ENCODE measurements at places on chromosomes 11 and 22. TPM values are rescaled to one million over a fixed set of nuclear protein-coding genes. Genes with fewer than 3 reads are reported as not detected.

Gene RFPL3
- polyA plus RNA-seq, result not detected

DNA sequence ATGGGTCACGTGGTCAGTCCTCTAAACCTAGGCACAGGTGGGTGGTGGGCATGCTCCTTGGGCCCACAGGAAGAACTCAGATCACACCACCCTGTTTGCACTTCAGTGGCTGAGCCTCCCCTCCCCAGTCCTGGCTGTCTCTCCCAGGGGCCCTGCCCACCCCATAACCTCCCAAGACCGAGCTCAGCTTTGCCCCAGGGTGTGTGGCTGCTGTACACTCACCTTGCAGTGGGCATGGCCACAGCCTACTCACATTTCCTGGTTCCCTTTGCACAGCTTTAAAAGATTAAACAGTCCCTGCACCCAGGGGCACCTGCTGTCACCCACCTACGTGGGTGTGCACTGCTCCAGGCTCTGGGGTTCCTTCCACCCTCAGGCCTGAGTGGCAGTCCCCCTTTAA lies 13.8 kb downstream of the TRIOBP start:
- no peak for DNase-seq

GRCh38 chr11:75478783-75479596 lies 46.0 kb upstream of the KLHL35 start:
- no peak for DNase-seq

- DNase-seq, result no peak
Measured at GRCh38 chr11:125402435-125402834, 93.6 kb downstream of the FEZ1 start.

Gene OR2AT4
- polyA plus RNA-seq, result not detected

DNA sequence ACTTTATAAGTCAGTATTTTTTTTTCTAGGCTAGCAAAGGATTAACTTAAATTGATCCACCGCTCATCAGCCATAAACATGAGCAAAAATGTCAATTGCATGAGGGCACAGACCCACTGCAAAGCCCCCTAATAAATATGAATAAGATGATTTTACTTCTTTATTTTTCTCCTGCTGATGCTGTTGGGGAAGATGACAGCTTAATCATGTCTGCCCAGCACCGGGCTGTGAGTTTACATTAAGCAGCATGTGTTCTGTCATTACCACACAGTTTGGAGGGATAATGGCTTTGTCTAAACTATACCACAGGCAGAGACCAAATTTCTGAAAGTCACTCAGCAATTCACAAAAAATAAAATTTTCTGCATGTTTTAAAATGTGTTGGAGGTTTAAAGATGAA lies 346.3 kb downstream of the LRRC4C start:
- DNase-seq, result no peak

DNA sequence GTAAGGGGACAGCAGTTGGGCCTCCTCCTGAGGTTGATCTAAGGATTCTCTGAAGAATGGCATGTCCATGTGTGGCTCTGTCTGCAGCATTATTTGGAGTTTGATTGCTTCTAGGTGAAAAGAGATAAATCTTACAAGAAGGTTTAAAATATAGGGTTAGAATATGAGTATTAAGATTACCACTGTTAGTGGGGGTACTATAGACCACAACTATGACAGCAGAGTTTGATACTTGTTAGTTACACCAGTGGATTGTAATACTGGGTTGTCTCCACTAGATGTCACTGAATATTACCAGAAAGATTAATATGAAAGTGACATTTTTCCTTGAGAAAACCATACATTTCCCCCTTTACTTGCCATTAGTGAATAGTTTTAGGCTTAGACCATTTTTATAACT lies 47.9 kb downstream of the ZNF280B start:
- no peak for DNase-seq

- no peak for DNase-seq
Measured at GRCh38 chr11:113332023-113332422, 17.6 kb downstream of the TTC12 start.

GRCh38 chr11:47000033-47000432 lies 63.5 kb downstream of the CSTPP1 start:
- DNase-seq, result no peak

GRCh38 chr11:105696000-105696399 lies 86.1 kb downstream of the GRIA4 start:
- DNase-seq, result no peak

Gene GAB4
- polyA plus RNA-seq, result not detected

DNA sequence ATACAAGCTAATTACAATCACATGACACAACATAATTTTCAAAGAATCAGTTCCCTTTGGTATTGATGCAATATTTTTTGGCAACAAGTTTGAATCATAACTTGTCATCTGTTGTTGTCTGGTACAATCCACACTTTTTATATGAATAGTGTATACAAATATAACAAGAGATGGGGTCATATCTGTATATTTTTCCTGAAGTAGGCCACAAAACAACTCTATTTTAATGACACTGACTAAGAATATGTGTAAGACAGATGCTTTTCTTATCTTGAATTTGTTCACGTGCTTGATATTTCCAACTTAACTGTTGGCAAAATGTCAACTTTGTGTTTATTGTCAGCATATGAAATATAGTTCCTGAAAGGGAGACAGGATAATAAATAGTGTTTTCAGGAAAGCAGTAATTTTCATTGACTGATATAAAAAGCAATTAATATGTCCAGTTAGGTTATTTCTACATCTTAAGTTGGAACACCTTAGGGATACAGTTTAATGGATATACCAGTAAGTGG lies 27.9 kb downstream of the NOX4 start:
- DNase-seq, result no peak

Gene MN1
- polyA plus RNA-seq, result 3.8 TPM

Gene SCGB1D2
- 1.2 TPM for polyA plus RNA-seq

- DNase-seq, result peak; percentile 77
Measured at GRCh38 chr22:31753005-31753633, 700 bp upstream of the DEPDC5 start.

DNA sequence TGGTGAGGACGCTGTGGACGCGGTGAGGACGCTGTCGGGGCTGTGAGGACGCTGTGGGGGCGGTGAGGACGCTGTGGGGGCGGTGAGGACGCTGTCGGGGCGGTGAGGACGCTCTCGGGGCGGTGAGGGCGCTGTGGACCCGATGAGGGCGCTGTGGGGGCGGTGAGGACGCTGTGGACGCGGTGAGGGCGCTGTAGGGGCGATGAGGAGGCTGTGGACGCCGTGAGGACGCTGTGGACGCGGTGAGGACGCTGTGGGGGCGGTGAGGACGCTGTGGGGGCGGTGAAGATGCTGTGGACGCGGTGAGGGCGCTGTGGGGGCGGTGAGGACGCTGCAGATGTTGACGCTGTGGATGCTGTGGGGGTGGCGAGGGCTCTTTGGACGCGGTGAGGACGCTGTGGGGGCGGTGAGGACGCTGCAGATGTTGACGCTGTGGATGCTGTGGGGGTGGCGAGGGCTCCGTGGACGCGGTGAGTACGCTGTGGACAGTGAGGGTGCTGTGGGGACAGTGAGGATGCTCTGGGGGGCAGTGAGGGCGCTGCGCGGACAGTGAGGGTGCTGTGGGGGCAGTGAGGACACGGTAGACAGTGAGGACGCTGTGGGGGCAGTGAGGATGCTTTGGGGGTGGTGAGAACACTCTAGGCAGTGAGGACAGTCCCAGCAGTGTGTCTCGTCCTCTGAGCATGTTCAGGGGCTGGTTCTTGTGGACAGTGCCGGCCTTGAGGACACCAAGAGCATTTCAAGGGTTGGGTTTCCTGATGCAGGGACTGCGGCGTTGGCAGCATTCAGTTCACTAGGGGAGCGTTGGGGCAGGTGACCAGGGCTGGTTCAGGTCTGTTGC lies 4.2 kb downstream of the GP1BB start:
- DNase-seq, result no peak

DNA sequence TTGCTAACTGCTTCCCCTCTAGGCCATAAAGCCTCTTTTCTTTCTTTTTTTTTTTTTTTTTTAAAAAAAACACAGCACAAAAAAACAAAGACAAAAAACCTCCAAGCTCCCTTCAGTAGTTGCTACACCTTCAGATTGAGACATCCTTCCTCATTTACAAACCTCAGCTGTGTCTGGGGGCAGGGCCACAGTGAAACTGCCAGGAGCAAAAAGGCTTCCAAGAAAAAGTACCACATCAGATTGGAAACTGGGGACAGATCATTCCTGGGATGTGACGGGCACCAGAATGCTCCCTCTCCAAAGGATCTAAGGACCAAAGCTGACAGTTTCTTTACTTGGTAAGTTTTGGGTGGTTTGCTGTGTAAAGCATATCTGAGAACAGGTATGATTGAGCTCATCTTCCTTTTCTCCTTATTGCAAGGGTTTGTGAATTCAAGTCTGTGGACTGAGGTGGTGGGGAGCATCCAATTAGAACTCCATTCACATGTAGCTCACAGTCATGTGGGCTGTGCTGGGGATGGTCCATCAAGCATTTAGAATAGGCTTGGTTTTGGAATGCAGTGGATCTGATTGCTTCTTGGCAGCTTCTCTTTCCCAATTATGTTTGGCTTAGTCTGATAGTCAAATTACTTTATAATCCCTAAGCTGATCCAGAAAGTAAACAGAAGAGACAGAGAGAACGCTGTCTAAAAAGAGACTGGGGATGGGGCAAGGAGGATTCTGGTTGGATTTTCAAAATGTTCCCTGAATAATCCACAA lies 705 bp downstream of the BBOX1 start:
- DNase-seq, result no peak

DNA sequence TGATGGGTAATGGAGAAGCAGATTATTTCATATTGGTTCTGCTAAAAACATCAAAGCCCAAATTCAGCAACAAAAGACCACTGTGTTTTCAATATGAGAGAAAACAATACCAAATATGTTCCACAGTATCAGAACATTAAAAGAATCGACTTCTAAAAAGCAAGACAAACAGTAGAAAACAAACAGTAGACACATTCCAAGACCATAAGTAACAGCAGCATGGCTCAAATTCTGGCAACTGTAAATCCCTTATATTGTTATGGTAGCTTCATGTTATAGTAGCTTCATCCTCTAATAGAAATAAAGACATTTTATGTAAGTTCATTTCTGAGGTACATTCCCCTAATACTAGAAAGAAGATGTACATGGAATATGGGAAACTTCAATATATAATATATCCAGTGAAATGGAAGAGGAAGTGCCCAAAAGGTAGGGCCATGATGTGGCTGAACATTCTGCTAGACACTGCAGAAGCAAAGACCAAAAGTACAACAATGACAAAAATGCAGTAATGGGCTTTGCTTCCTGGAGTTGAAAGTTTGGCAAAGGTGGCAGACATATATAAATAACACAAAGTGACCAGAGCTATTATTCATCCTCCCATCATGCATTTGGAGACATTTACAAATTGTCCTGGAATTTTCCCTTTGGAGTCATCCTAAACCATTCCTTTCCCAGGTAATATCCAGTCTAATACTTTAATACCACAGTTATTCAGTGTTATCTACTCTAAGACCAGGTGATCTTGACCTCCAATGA lies 299.9 kb downstream of the DCDC1 start:
- no peak for DNase-seq

Gene IFITM1
- polyA plus RNA-seq, result 235 TPM

- DNase-seq, result no peak
Measured at GRCh38 chr22:38137876-38138687, 27.6 kb upstream of the BAIAP2L2 start.

Gene HARBI1
- 2.7 TPM for polyA plus RNA-seq

DNA sequence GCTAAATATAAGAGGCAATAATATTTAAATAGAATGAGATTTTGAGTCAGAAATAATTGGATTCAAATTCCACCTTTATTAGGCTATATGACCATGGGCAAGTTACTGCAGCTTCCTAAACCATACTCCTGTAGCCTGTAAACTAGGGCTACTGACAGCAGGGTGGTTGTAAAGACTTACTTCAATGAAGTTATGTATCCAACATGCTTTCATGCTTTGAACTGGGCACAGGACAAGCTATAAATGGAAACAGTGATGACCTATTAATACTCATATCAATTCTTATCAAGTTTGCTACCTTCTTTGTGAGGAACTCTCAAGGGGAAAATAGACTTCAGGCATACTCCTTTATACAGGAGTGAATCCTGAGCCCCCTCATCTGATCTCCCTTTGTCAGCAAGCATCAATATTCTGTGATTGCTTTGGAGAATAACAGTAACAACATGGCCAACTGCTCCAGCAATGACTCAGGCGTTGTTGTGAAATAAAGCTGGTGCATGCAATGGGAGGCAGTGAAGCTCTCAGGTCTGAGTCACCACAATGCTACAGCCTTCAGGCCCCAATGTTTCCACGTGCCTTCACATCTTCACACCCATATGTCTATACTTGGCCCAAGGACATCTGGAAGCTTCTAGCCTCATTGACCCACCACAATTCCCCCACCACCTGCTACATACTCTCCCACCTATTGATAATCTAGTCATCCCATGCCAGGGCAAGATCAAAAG lies 102.5 kb downstream of the KCNA4 start:
- no peak for DNase-seq

DNA sequence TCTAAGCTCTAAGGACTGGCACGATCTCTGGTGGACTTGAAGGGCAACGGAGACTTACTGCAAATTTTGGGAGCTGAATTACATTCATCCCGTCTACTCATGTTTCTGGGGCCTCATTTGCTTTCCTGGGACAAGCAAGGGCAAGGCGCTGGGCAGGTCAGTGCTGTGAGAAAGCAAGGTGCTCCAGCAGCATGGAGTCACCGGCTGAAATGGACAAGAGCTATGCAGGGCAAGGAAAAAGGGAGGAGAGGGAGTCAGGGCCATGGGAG lies 25.6 kb downstream of the FLI1 start:
- no peak for DNase-seq

DNA sequence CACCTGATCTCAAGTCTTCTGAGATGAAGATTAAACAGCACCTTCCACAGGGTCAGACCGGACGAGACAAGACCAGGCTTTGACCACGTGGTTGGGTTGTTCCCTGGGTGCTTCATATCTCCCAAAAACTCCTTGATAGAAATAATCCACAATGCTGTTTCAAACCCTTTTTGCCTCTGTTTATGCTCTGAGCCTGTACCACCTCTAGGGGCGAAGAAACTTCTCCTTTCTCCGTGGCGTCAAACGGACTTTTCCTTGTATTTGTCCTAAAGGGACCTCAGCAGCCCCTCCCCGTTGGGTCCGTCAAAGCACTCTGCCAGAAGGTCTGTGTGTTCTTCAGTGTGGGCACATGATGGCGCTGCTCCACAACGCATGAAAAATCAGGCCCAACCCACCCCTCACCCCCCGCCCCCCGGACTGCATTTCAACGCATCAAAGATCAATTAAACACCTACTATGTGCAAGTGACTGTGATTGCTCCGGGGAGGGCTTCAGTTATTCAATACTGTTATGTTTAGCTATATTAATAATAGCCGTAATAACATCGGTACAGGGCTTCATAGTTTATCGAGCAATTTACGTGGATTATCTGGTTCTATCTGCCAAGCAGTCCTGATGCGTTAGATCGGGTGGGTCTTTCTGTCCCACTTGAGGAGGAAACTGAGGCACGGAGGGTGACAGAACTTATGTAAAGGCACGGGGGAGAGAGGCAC lies 17.3 kb upstream of the EIF3D start:
- DNase-seq, result peak; percentile 32
